Stimulated activated naive CD4-positive, alpha-beta T cell (primary cell): ENCODE measurements at places on chromosomes 2 and 18.

GRCh38 chr2:233413559-233414272, 59.4 kb downstream of the DGKD start:
- peak; percentile 63 for DNase-seq

- no peak for DNase-seq
These were observed 11.2 kb downstream of the ANKAR start for GRCh38 chr2:189685540-189686229.

GRCh38 chr18:2610549-2610948, 39.2 kb downstream of the NDC80 start:
- DNase-seq = no peak

GRCh38 chr2:179927041-179927440, 65.6 kb upstream of the ZNF385B start:
- DNase-seq = no peak

DNA sequence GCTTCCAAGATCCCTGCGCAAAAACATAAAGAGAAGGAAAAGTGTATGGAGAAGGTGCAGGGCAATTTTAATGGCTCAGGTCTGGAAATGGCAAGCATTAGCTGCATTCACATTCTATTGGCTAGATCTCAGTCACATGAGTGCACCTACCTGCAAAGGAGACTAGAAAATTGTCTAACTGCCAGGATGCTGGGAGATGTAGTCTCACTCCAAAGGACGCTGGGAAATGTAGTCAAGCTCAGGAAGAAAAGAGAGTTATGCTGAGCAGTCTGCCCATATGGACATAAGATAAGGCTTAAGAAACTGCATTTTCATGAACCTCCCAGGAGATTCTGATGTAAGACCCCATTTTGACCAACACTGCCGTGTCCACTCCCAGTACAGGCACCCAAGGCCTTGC, 9.5 kb upstream of the KLHL29 start:
- DNase-seq = peak; percentile 7

DNA sequence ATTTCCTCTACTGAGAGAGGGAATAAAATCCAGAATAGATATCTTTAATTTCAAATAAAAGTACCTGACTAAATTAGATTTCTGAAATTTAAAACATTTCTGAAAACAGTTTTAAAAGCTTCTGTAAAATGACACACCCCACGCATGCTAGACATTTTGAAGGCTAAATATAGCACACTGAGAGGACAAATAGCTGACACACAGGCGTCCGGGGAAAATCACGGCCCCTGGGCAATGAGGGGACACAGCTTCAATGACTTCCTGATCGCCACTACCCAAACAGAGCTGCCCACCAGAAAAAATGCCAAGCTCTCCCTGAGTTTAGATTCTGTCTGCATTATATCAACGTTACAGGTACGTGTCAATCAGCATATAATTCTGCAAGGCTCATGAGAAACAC, 10.9 kb downstream of the TBC1D8 start:
- DNase-seq = no peak

- no peak for DNase-seq
These were observed 57.7 kb downstream of the ZEB2 start for GRCh38 chr2:144462266-144462665.

DNA sequence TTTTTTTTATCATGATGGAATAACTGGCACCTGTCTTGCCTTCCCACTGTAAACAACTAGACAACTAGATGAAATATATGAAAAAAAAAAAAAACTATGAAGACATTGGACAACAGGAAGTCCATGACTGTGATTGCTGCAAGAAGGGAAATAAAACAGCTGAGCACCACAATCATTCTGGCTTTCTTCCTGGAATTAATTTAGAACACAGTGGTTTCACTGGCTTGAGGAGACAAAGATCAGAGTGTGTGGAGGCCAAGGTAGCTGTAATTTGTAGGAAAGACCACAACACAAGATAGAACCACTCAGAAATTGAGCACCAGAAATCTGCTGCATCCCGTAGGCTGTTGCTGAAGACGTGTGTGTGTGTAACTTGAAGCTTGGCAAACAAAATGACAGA, 121.1 kb upstream of the PID1 start:
- DNase-seq = no peak

- DNase-seq = no peak
These were observed 23.0 kb upstream of the CEP68 start for GRCh38 chr2:65033178-65033577.

DNA sequence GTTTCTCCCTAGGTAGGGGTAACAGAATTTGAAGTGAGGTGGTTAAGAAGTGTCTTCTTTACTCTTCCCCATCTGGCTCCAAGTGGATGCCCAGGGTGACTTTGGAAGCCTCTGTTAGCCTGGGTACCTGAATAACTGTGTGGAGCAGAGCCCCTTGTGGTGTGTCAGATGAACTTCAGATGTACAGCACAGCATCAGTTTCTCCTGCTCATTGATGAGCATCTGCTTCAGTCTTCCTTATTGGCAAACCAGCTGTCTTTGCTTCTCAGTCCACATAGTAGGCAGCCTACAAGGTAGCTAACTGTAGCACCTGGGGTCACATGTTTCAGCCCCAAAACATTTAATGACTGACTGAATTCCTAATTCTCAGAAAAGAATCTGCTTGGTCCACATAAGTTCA, 56.2 kb upstream of the ATP8B1 start:
- no peak for DNase-seq

DNA sequence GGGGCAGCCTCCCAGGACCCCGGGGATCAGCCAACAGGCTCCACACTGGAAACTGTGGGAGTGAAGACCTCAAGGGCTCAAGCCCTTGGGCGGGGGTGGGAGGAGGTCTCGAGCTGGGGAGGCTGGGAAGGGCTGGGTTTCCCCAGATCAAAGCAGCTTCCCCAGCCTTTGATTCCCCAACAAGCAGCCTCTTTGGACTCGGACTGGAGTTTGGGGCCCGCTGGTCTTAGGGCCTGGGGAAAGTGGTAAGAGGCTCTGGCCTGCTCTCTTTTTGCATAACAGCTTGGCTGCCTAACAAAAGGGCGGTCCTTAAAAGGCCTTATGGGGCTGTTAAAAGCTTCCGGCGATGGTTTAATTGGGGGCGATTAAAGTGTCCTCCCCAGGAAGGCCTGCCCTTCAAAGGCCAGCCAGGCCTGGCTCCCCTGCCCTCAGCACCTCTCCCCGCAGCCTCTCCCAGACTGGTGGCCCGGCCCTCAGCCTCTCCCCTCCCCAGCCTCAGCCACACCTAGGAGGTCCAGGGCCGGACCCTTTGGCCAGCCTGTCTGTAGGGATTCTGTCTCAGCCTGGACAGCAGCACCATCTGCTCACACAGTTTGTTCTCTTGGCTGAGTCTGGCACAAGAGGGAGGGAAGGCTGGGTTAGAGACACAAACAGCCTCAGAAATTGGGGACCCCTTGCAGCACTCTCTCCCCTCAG, 39.6 kb downstream of the ZFP36L2 start:
- DNase-seq = no peak

- no peak for DNase-seq
These were observed 1.8 kb downstream of the CNNM3 start for GRCh38 chr2:96817882-96818281.

GRCh38 chr18:34639687-34640086, 70.4 kb upstream of the DTNA start:
- DNase-seq = no peak
